ENCODE measurements at places on chromosomes 5 and 9.

GRCh38 chr9:95459851-95460517 is 56.8 kb downstream of the PTCH1 start:
- DNase-seq = no peak

- DNase-seq = no peak
Observed at GRCh38 chr9:365436-365835, 150.8 kb downstream of the DOCK8 start.

DNA sequence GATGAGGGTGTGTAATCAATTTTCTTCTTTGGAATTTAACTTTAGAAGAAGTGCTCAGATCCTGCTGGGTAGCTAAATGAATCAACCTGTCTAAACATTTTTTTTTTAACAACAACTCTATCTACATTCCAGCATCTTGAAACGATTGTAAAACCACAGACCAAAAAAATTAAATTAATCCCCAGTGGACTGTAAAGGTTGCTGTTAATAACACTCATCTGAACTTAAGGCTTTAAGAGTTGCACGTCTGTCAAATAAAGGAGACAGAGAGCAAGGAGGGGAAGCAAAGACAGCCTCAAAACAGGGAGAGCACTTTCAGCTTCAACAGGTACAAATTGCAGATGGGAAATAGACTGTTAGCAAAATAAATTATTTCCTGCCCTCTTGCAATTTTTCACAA is 548.5 kb downstream of the DTWD2 start:
- DNase-seq = no peak

- no peak for DNase-seq
Observed at GRCh38 chr9:87381050-87381711, 116.5 kb upstream of the DAPK1 start.

DNA sequence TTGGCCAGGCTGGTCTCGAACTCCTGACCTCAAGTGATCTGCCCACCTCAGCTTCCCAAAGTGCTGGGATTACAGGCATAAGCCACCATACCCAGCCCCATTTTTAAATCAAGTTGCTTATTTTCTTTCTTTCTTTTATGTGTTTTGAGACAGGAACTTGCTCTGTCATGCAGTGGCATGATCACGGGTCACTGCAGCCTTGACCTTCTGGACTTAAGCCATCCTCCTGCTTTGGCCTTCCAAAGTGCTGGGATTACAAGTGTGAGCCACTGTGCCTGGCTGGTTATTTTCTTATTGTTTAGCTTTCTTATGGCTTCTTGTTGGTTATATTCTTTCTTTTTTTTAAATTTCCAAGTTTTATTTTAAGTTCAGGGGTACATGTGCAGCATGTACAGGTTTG is 79.7 kb upstream of the C5orf63 start:
- DNase-seq = no peak

GRCh38 chr5:126947146-126948010 is 83.0 kb downstream of the MARCHF3 start:
- DNase-seq = no peak

DNA sequence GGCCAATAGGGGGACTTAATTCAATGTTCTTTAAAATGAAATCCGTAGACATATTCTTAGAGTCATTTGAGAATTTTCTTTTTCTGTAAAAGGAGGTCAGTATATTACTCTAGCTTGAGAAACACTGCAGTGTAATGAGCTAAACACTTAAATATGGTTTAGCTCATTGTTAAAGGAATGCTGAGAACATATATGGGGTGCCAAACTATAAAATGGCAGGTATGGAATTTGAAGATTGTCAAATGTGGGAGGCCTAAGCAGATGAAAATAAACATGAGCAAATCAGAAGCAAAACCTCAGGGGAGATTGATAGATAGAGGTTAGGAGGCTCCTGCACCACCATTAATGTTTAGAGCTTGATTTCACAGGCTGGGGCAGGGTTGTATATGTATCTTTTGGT is 57.9 kb downstream of the STX17 start:
- no peak for DNase-seq

GRCh38 chr5:175354964-175355363 is 89.0 kb downstream of the DRD1 start:
- DNase-seq = no peak

DNA sequence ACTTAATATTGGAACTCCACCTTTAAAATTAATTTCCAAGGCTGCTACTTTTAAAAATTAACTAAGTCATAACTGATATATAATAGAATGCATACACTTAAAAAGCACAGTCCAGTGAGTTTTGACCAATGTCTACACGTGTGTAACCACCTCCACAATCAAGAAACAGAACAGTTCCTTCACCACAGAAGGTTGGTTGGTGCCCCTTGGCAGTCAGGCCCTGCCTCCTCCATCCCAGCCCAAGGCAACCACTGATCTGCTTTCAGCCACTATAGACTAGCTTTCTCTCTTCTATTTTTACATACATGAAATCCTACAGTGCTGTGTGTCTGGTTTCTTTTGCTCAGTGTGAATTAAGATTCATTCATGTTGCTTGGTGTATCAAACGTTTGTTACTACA is 215.2 kb downstream of the CRB2 start:
- no peak for DNase-seq

- no peak for DNase-seq
Observed at GRCh38 chr5:68258531-68258930, 43.0 kb downstream of the PIK3R1 start.

DNA sequence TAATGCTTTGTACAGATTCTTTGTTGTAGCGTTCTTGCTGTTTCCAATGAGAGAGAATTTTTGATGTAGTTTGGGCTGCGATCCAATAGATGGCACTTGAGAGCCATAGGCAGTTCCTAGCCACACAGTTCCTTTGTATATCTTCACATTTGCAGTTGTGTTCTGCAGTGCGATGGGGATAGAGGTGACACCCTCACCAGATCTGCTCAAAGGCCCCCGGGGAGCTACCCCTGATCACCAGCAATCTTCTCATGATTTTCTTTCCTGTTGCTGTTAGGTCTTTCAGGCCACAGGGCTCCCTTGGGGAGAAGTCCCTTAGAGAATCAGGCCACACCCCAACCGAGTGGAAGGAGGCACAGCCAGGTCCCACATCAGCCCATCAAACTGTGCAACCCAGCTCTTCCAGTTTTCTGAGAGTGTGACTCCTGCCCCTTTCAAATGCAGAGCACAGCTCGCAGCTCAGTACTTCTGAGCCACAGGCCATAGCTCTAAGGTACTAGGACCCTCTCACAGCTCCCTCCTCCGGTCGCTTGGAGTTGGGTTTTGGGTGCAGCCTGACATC is 353.7 kb downstream of the SLCO4C1 start:
- DNase-seq = no peak

DNA sequence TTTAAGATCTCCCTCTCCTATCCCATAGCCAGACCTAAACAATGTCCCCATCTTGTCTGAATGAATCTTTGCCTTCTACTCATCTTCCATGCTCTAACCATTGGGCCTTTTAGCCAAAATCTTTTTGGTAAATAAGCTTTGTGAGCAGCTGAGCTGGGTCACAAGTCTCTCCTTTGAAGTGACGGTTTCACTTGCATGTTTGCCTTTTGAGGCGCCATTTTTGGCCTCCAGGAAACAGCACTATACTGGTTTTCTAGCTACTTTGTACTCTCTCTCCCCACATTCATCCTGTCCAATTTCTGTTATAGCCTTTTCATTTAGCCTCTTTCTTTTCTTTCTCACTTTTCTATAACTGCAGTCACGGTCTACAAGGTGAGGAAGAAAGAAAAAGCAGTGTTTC is 195.5 kb upstream of the C9orf72 start:
- DNase-seq = no peak

DNA sequence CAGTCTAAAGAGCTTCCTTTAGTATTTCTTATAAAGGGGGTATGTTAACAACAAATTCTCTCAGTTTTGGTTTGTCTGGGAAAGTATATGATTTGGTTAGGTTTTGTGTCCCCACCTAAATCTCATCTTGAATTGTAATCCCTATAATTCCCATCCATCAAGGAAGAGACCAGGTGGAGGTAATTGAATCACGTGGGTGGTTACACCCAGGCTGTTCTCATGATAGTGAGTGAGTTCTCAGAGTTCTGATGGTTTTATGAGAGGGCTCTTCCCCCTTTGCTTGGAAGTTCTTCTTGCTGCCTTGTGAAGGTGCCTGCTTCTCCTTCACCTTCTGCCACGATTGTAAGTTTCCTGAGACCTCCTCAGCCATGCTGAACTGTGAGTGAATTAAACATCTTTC is 109.1 kb downstream of the MACIR start:
- DNase-seq = no peak

DNA sequence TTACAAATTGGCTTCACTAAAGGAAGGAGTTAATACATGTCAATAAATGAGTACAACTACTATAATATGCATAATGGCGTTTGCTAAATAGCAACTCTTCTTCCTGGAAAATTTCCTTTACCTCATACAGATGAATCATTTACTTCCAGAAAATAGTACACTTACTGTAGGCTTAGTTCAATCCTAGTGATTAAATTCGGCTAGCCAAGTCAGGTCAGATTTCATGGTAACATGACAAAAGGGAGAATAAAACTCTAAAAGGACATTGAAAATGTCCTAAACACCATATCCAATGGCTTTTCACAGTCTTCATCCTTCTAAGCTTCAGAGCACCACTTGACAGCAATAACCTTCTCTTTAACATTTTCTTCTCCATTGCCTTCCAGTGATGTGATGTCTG is 42.1 kb upstream of the ZFAND5 start:
- DNase-seq = no peak

- no peak for DNase-seq
Observed at GRCh38 chr5:17436350-17436749, 61.7 kb upstream of the TAF11L2 start.

DNA sequence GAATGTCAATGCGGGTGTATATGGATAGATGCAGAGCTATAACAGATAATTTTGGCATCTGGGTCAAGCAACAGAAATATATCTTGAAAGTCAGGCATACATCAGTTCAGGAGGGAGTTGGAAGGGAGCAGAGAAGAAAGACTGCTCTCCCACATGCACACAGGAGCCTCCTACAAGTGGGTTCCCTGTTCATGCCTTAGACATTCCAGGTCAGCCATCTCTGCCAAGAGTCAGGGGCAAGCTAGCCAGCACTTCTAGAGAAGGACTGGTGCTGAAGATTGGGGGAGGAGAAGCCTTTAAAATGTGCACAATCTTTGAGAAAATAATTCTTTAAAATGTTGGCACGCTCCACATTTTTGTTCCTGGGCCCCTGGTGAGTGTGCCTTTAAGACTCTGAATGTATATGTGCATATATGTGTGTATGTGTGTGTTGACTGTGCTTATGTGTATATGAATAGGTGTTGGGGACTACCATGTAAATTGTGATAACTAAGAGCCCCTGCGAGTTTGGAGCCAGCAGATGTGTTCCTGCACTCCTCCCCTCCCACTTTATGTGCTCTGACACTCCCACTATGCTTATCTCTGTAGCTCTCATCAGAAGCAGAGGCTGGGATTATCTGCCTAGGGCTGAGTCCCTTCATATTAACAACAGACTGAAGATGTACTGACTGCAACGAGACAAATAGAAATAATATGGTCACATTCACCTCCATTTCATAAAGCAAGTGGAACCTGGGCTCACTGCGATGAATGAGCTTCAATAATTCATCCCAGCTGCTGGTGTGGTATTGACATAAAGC is 21.5 kb upstream of the DELE1 start:
- DNase-seq = no peak

DNA sequence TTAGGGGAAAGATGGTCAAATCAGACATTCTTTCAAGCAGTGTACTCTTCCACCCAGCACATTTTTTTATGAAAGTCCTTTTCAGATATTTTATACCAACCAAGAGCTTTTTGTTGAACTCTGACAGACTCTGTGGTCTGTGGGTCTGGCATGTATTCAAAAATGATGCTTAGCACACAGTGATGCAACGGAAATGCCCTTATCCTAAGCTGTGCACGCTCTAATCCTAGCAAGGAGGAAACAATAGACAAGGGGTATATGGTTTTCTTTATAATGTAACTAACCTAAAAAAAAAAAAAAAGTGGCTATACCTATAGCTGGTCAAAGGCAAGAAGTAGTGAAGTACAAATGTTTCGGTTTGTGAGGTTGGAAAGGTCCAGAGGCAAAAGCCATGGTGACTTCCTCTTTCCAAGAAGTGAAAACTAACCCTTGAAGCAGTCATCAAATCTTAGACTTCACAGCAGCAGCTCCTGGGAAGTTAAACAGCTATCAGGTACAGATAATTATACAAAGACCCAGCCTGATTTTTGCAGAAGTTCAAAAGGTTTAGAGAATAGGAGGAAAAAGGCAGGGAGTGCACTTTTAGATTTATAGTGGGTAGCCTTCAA is 82.5 kb downstream of the SEMA6A start:
- no peak for DNase-seq

GRCh38 chr9:26904070-26904469 is 11.5 kb upstream of the CAAP1 start:
- DNase-seq = no peak

DNA sequence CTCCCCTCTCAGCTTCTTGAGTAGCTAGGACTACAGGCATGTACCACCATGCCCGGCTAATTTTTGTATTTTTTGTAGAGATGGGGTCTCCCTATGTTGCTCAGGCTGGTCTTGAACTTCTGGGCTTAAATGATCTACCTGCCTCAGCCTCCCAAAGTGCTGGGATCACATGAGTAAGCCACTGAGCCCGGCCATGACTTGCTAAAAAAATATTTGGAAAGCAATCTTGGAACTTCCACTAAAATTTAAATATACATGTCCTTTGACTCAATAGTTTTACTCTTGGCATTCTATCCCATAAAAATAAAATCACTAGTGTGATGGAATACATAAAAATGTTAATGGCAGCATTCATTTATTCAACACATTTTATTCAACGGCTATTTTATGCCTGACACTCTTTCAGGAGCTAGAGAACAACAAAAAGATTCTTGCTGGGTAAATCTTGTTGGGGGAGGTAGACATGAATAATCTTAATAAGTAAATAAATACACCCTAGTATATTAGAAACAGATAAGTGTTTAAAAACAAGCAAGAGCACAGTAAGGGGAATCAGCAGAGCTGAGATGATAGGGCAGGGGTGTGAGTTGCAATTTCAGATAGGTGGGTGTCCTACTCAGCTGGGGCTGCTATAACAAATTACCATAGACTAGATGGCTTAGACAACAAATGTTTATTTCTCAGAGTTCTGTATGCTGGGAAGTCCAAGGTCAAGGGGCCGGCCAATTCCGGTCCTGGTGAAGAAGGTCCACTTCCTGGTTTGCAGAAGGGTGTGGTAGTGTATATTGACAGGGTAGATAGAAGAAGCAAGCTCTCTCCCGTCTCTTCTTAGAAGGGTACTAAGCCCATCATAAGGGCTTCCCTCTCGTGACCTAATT is 50.7 kb downstream of the KCNV2 start:
- no peak for DNase-seq

GRCh38 chr5:424301-425110 is 18.5 kb upstream of the EXOC3 start:
- no peak for DNase-seq

DNA sequence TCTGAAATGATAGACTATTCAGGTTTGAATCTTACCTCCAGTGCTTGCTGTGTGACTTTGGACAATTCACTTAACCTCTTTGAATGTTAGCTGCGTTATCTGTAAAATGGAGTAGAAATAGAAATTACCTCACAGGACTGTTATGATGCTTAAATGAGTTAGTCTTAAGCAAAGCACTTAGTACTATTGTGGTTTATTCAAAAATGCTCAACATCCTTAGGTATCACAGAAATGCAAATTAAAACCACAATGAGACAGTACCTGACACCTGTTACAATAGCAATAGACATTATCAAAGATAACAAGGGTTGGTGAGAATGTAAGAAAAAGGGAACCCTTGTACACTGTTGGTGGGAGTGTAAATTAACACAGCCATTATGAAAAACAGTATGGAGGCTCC is 77.6 kb upstream of the FREM1 start:
- no peak for DNase-seq

- no peak for DNase-seq
Observed at GRCh38 chr5:50666261-50667022, at the start of gene PARP8. Gene PARP8 (plus strand): TSS chr5:50666637. CDS start chr5:50667096, 459 bp downstream.

Measured in activated naive CD4-positive, alpha-beta T cell (primary cell).